NCI-H1436 (cell line): ENCODE measurements at places on chromosomes 12 and 14.

GRCh38 chr14:78710963-78711362 lies 540.8 kb downstream of the NRXN3 start:
- no peak for DNase-seq

GRCh38 chr12:108625228-108625627 lies 8.5 kb downstream of the SELPLG start:
- no peak for DNase-seq

DNA sequence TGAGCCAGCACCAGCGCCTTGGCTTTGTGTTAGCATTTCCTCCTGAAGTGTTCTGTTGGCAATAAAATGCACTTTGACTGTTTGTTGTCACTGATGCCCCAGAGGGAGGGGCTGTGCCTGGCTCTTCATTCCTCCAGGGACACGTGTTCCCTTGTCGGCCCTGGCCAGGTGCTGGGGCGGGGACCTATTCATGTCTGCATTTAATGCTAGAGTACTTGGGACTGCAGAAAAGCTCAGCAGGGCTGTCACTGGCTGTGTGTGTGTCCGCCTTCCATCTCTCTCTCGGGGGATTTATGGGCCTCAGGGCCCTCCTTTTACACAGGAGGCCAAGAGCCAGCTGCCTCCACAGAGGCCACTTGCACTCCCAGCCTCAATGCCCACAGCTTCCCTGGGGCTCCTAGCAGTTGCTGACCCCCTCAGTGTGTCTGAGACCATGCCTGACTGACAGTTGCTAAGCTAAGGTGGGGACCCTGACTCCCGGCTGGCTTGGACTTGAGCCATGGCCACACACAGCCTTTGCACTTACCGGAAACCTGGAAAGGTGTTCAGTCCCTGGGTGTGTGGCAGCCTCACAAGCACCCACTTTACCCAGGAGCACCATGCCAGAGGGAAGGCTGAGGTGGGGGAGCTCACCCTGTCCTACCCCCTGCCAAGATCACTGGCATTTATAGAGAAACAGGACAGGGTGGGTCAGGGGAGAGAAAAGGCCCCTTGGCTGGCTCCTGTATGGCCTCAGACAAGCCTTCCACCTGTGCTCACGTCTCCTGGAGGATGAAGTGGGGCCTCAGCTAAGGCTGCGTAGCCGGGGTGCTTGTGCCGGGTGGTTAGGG lies 27.8 kb downstream of the HIP1R start:
- DNase-seq, result peak; percentile 70

DNA sequence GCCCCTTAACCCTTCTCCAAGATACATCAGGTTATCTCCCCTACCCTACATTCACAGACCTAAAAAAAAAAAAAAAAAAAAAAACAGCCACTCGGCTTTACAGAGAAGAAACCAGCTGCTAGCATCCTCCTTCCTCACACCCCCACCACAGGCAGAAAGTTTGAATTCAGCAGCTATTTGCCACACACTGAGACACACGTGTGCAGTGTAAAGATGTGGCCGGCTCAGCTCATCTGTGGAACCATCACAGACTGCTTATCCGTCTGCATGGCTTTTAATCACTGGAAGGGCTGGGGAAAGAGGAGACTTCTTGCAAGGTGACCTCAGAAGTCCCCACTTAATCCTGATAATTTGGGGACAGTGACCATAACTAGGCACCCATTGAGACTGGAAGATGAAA lies 50.0 kb downstream of the VWF start:
- no peak for DNase-seq

GRCh38 chr12:69330475-69331473 lies 17.4 kb upstream of the LYZ start:
- DNase-seq, result no peak

DNA sequence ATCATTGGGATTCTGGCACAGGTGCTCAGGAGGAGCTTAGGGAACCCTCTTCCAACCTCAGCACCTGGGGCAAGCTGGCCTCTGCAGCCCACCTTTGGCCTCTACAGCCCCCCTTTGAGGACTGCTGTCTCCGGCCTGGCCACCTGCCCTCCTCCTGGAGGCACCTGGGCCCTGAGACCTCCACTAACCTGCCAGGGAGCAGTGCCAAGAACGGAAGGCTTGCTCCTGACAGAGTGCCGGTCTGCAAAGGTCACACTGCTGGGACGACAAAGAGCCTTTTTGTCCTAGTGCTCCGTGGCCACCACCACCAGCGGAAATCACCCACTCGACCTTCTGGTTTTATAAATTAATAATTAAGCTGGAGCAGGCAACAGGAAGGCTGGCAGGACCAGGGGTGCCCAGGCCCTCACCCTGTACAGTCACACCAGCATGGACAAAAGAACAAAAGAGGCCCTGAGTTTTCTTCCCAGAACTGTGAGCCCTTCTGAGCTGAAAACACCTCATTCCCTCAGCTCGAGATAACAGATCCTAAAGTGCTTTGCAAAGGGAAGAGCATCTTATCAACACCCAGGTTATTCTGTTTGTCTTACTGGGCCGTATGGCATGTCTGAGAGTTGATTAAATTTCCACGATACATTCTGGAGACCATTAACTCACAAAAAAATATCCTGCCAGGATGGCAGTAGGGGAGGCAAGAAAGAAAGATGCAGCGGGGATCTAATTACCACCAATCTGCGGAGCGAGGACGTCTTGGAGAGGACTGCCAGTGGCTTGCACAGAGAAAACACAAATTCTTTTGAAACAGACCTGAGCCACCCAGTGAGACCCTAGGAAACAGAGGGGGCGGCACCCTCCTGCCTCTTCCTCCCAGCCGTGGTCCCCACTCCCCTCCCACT lies 8.2 kb downstream of the TESC start:
- no peak for DNase-seq

GRCh38 chr14:71358209-71358931 lies 451.1 kb downstream of the PCNX1 start:
- no peak for DNase-seq

DNA sequence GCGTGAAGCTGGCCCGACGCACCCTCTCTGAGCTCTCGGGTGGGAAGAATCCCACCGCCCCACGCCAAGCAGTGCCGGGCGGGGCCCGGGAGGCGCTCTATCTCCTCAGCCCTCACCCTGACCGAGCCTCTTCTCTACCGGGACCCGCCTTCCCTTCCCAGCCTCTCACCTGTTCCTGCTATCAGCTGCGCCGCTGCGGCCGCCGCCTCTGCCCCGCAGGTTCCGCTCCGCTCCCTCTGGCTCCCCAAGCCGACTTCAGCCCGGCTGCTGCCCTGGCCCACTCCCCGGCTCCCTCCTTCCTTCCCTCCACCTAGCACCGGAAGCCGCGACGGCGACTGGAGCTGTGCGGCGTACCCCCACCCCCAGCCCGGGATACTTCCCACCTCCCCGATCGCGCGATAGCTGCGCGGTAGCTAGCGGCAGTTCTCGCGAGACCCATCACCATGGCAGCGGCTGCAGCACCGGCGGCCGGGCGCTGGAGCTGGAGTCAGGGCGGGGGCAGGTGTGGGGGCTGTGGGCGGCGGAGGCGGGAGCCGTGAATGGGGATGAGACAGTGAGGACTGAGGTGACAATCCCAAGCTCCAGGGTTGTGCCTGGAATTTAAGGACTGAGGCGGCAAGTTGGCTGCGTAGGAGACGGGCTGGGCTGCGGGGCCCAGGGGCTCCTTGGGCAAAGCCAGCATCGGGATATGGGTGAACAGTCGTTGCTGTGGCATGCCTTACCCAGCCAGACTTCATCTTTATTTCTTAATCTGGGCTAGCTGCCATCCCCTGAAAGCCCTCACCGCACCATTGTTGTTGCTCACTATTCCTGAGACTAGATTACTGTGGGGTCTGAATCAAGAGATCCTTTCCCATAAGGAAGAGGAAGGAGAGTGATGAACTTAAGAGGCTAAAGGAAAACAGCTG lies at the start of gene ARF3:
Gene ARF3, minus strand, starts transcription at position 347 of the 908 bp plus-strand sequence. CDS start 16,392 bp downstream, outside the sequence.
- peak; percentile 95 for DNase-seq

- DNase-seq, result no peak
Observed at GRCh38 chr12:45504316-45505010, 225.0 kb upstream of the ARID2 start.
